Upper lobe of right lung (tissue), 1 donor: ENCODE measurements at places on chromosomes 7 and 10. TPM values are rescaled to one million over a fixed set of nuclear protein-coding genes. Genes with fewer than 3 reads are reported as not detected.

Gene SLC18A3
- not detected for total RNA-seq

Gene PIK3CG
- 15.7 TPM for total RNA-seq

GRCh38 chr10:123995461-123996131 lies 97.8 kb downstream of the CHST15 start:
- DNase-seq = peak; percentile 75

- DNase-seq = no peak
Observed at GRCh38 chr7:134262322-134262721, 54.4 kb downstream of the SLC35B4 start.

- no peak for DNase-seq
Observed at GRCh38 chr10:53702489-53702888, 929.9 kb upstream of the MBL2 start.

- no peak for DNase-seq
Observed at GRCh38 chr7:94656925-94657731, 1.2 kb upstream of the SGCE start.

GRCh38 chr10:124562425-124563060 lies 100.9 kb downstream of the LHPP start:
- no peak for DNase-seq
